Pancreas (tissue), 10 donors: ENCODE measurements at places on chromosomes 5 and 9.

DNA sequence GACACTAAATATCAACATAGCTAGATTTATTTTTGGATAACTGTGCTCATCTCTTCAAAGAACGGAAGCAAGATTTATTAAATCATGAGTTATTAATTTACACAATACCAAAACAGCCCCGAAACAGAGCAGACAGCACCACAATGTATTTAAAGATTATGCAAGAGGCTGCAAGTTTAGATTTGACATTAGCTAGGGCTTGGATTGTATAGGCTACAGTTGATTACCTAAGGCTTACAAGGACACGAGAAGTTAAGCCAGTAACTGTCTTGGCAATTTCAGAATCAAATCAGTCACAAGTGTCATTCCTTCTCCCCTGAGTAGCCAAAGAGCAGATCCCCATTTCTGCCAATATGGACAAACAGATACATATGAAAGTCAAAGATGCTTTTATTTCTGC, 152.6 kb downstream of the MED27 start:
- no peaks in the 10 kb centered on the region for H3K4me1 ChIP-seq
- no peak for DNase-seq
- no peak overlapping the region for H3K27ac ChIP-seq
- H3K27me3 ChIP-seq, result no peaks in the 10 kb centered on the region
- no peaks in the 10 kb centered on the region for H3K36me3 ChIP-seq
- no peak overlapping the region for H3K4me3 ChIP-seq

DNA sequence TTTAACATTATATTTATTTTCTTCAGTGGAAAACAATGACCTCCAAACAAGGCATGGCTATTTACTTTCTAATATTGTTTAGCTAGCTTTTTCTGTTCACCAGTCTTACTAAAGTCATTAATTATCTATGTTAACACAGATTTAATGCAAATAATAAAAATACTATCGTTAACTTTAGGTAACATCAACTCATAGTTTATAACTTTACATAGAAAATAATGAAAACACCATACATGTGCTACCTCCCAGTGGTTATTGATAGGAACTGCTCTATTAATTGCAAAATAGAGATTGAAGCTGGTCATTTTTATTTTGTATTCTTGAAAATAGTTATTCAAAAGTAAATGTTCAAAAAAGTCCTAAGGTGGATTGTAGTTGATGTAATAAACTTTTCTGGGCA, 78.3 kb upstream of the HCN1 start:
- H3K27ac ChIP-seq, result no peak overlapping the region
- H3K27me3 ChIP-seq, result no peaks in the 10 kb centered on the region
- no peak overlapping the region for H3K4me3 ChIP-seq
- DNase-seq, result no peak
- no peaks in the 10 kb centered on the region for H3K36me3 ChIP-seq

DNA sequence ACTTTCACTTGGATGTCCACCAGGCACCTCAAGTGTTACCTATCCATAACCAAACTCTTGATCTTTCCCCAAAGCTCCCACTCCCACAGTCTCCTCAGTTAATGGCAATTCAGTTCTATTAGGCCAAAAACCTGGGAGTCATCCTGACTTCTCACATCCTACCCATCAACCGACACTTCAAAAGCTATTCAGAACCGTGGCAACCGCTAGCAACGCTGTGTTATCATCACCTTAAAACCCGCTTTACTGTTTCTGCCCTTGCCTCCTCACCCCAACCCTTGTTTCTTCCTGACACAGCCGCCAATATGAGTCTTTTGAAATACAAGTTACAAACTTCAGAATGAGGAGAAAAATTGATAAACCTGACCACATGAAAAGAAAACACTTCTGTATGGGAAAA, 46.5 kb downstream of the MAPKAP1 start:
- H3K4me1 ChIP-seq, result no peaks in the 10 kb centered on the region
- no peaks in the 10 kb centered on the region for H3K27me3 ChIP-seq
- DNase-seq, result no peak
- H3K36me3 ChIP-seq, result no peaks in the 10 kb centered on the region

- H3K36me3 ChIP-seq, result no peaks in the 10 kb centered on the region
- H3K4me3 ChIP-seq, result no peak overlapping the region
- no peaks in the 10 kb centered on the region for H3K27me3 ChIP-seq
- H3K4me1 ChIP-seq, result no peaks in the 10 kb centered on the region
- no peak overlapping the region for H3K27ac ChIP-seq
- DNase-seq, result no peak
Measured at GRCh38 chr5:88964831-88965230, 81.8 kb upstream of the MEF2C start.

DNA sequence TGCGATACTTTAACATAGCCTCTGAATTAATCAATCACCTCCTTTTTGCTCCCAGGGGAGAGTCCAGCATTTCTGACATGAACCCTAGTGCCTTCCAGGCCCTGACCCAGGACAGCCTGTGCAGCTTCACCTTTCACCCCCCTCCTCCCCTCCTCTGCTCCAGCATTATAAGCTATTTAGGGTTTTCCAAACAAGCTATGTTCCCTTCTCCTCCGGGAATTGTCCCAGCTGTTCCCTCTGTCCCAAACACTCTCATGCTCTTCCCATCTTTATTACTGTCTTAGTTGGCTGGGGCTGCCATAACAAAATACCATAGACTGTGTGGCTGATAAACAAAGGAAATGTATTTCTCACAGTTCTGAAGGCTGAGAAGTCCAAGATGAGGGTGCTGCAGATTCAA, 161.5 kb downstream of the EBF1 start:
- no peaks in the 10 kb centered on the region for H3K27me3 ChIP-seq
- H3K27ac ChIP-seq, result no peak overlapping the region
- H3K36me3 ChIP-seq, result no peaks in the 10 kb centered on the region
- no peak for DNase-seq
- no peaks in the 10 kb centered on the region for H3K4me1 ChIP-seq
- H3K4me3 ChIP-seq, result no peak overlapping the region

GRCh38 chr5:61953913-61954312, 352.1 kb upstream of the KIF2A start:
- no peak overlapping the region for H3K4me3 ChIP-seq
- H3K4me1 ChIP-seq, result peaks cover 3% of the 10 kb centered on the region
- H3K27ac ChIP-seq, result no peak overlapping the region

GRCh38 chr9:111074395-111074794, 36.1 kb upstream of the LPAR1 start:
- no peaks in the 10 kb centered on the region for H3K36me3 ChIP-seq
- H3K27ac ChIP-seq, result no peak overlapping the region
- no peaks in the 10 kb centered on the region for H3K27me3 ChIP-seq
- no peak overlapping the region for H3K4me3 ChIP-seq
- DNase-seq, result no peak

GRCh38 chr5:172715931-172716682, 54.9 kb downstream of the DUSP1 start:
- no peaks in the 10 kb centered on the region for H3K4me1 ChIP-seq
- peak; percentile 56 for DNase-seq
- H3K36me3 ChIP-seq, result no peaks in the 10 kb centered on the region
- H3K27ac ChIP-seq, result no peak overlapping the region

DNA sequence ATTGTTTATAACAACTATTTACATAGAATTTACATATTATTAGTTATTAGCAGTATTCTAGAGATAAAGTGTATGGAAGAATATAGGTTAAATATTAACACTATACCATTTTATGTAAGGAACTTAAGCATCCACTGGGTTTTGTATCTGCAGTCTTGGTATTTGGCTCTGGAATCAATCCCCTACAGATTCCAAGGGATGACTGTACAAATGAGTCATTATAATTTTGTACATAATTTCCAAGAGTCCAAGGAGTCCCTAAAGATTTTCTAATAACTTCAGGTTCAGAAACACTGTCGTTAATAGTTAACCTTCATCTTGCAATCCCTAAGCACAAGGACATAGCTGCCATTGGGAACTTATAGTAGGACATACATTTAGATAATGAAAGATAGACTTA, 254.8 kb upstream of the PDE4D start:
- no peak for DNase-seq
- H3K4me3 ChIP-seq, result no peak overlapping the region
- no peaks in the 10 kb centered on the region for H3K36me3 ChIP-seq
- H3K27me3 ChIP-seq, result no peaks in the 10 kb centered on the region
- no peaks in the 10 kb centered on the region for H3K4me1 ChIP-seq
- H3K27ac ChIP-seq, result no peak overlapping the region

DNA sequence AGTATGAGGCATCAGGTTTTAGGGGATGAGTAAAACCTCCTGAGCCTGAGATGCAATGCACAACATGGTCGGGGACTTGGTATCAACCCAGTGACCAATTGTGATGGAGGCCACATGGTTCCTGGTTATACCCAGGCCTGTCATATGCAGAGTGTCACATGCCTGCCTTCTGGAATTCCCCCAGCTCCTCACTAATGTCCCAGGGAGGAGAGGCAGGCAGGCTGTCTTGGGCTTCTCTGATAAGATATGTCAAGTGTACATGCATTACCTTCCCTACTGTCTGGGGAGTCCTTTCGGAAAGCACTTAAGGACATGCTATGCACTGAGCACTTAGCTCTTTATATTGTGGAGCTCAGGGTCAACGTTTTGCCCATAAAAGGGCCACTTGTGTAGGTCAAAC, 14.2 kb upstream of the PALM2AKAP2 start:
- no peaks in the 10 kb centered on the region for H3K36me3 ChIP-seq
- no peaks in the 10 kb centered on the region for H3K27me3 ChIP-seq
- H3K4me1 ChIP-seq, result no peaks in the 10 kb centered on the region
- H3K27ac ChIP-seq, result no peak overlapping the region
- H3K4me3 ChIP-seq, result no peak overlapping the region

GRCh38 chr9:98568909-98569469, 139.7 kb downstream of the GABBR2 start:
- no peak overlapping the region for H3K27ac ChIP-seq
- H3K27me3 ChIP-seq, result no peaks in the 10 kb centered on the region
- no peaks in the 10 kb centered on the region for H3K4me1 ChIP-seq
- no peak for DNase-seq

- H3K27ac ChIP-seq, result no peak overlapping the region
- no peak overlapping the region for H3K4me3 ChIP-seq
- no peaks in the 10 kb centered on the region for H3K4me1 ChIP-seq
- no peak for DNase-seq
- no peaks in the 10 kb centered on the region for H3K27me3 ChIP-seq
- H3K36me3 ChIP-seq, result no peaks in the 10 kb centered on the region
Measured at GRCh38 chr9:38257626-38258215, 134.8 kb upstream of the ALDH1B1 start.

GRCh38 chr5:179734536-179735164, 2.0 kb downstream of the MAML1 start:
- H3K4me1 ChIP-seq, result peaks cover 8% of the 10 kb centered on the region
- no peaks in the 10 kb centered on the region for H3K36me3 ChIP-seq
- H3K4me3 ChIP-seq, result no peak overlapping the region
- no peaks in the 10 kb centered on the region for H3K27me3 ChIP-seq

DNA sequence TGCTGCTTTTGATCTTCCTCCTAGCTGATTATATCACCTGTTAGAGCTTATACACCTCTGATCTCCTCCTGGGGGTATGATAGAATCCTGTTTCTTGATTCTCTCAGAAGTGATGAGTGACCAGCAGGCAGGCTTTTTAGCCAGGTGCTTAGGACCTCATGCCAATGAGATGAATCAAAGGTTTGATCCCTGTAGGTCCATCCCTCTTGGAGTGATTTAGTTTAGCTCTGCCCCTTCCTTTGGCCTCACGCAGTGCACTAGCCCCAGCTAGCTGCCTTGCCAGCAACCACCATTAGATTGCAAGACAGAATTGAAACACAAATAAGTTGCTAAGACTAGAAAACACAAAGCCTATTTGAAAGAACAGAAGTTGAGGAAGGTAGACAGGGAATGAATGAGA, 84.4 kb downstream of the ZSWIM6 start:
- H3K4me1 ChIP-seq, result peaks cover 3% of the 10 kb centered on the region
- H3K4me3 ChIP-seq, result no peak overlapping the region
- H3K27ac ChIP-seq, result no peak overlapping the region
- DNase-seq, result no peak
- no peaks in the 10 kb centered on the region for H3K36me3 ChIP-seq

DNA sequence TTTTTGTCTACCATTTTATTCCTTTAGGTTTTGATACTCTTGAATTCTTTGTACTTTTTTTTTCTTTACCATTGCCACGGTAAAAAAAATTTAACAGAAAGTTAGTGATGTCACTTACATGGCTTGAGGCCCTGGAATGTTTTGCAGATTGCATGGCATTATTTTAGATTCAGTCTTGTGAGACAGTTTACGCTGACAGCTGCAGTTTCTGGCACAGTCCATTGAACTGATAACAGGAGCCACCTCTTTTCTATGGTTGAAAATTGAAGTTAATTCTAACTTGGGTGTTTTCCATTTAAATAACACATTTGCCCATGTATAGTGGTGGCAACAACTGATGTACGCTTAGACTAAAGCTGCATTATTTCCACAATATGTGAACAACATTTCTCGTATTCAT, 1028.5 kb downstream of the CDH18 start:
- H3K27ac ChIP-seq, result no peak overlapping the region
- no peaks in the 10 kb centered on the region for H3K27me3 ChIP-seq
- no peak for DNase-seq
- no peak overlapping the region for H3K4me3 ChIP-seq
- no peaks in the 10 kb centered on the region for H3K4me1 ChIP-seq

- H3K4me1 ChIP-seq, result no peaks in the 10 kb centered on the region
- no peaks in the 10 kb centered on the region for H3K36me3 ChIP-seq
- no peak overlapping the region for H3K27ac ChIP-seq
- H3K27me3 ChIP-seq, result no peaks in the 10 kb centered on the region
- no peak for DNase-seq
Measured at GRCh38 chr9:21081999-21082398, 4.3 kb upstream of the IFNB1 start.

- H3K27me3 ChIP-seq, result no peaks in the 10 kb centered on the region
- H3K4me1 ChIP-seq, result no peaks in the 10 kb centered on the region
- H3K36me3 ChIP-seq, result no peaks in the 10 kb centered on the region
- H3K27ac ChIP-seq, result no peak overlapping the region
Measured at GRCh38 chr5:99379187-99379586, 450.4 kb upstream of the CHD1 start.

GRCh38 chr9:101399643-101399970, 956 bp downstream of the ZNF189 start:
- H3K4me3 ChIP-seq, result peak overlapping the region; percentile 68
- DNase-seq, result no peak
- peaks cover 27% of the 10 kb centered on the region for H3K4me1 ChIP-seq
- H3K36me3 ChIP-seq, result peaks cover 37% of the 10 kb centered on the region

GRCh38 chr9:88694625-88695024, 159.6 kb downstream of the NXNL2 start:
- no peaks in the 10 kb centered on the region for H3K27me3 ChIP-seq
- DNase-seq, result no peak
- no peaks in the 10 kb centered on the region for H3K4me1 ChIP-seq
- no peak overlapping the region for H3K27ac ChIP-seq
- no peak overlapping the region for H3K4me3 ChIP-seq

GRCh38 chr9:120676767-120677402, 37.4 kb downstream of the MEGF9 start:
- H3K36me3 ChIP-seq, result no peaks in the 10 kb centered on the region
- no peaks in the 10 kb centered on the region for H3K27me3 ChIP-seq
- H3K27ac ChIP-seq, result no peak overlapping the region
- no peak overlapping the region for H3K4me3 ChIP-seq
- no peak for DNase-seq
- no peaks in the 10 kb centered on the region for H3K4me1 ChIP-seq

GRCh38 chr9:36928210-36928609, 105.9 kb downstream of the PAX5 start:
- H3K36me3 ChIP-seq, result no peaks in the 10 kb centered on the region
- no peaks in the 10 kb centered on the region for H3K27me3 ChIP-seq
- H3K4me1 ChIP-seq, result no peaks in the 10 kb centered on the region
- DNase-seq, result no peak
- no peak overlapping the region for H3K4me3 ChIP-seq
